Small intestine (tissue), 16 donors: ENCODE measurements at places on chromosomes 5 and 9. TPM values are rescaled to one million over a fixed set of nuclear protein-coding genes. Genes with fewer than 3 reads are reported as not detected.

DNA sequence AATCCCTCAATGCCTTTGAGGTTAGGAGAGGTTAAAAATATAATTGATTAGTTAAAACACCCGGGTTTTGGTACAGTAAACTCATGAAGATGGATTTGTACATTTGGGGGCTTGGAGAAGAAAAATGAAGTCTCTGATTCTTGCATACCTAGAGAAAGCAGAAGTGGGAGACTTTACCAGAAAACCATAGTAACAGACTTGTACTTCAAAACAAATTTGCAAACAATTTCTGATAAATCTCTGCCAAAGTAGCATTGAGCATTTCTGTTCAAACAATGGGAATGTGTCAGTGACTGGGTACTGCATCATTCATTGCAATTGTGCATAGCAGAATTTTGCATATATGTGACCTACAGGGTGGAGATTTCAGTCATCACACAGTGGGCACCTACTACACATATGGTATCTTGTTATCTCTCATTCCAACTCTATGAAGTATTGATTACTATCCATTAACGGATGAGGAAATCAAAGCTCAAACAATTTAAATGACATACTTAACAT is 256.9 kb downstream of the PLK2 start:
- no peaks in the 10 kb centered on the region for H3K36me3 ChIP-seq
- H3K27ac ChIP-seq = no peak overlapping the region
- DNase-seq = no peak
- no peaks in the 10 kb centered on the region for H3K4me1 ChIP-seq
- H3K27me3 ChIP-seq = no peaks in the 10 kb centered on the region
- no peak overlapping the region for H3K4me3 ChIP-seq

SMIM33 gene
- 0.45 TPM for polyA plus RNA-seq

DNA sequence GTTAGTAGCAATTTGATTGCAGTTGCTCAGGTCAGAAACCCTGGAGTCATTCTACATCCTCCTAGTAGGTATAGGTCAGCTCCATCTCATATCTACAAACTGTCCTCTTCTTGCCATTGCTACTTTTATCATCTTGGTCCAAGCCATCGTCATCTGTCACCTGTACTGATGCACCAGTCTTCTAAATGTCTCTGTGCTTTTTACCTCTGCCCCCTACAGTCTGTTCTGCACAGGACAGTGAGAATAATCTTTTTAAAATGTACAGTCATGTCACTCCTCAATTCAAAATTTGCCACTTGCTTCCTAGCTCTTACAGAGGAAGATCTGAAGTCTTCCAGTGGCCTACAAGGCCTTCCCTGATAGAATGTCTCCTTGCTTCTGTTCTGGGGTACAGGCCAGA is 6.8 kb downstream of the NNT start:
- no peak for DNase-seq
- H3K36me3 ChIP-seq = peaks cover 2% of the 10 kb centered on the region
- H3K4me3 ChIP-seq = no peak overlapping the region
- H3K27me3 ChIP-seq = no peaks in the 10 kb centered on the region
- no peak overlapping the region for H3K27ac ChIP-seq
- no peaks in the 10 kb centered on the region for H3K4me1 ChIP-seq

PCDHGA12 gene
- 1.5 TPM for polyA plus RNA-seq
